ENCODE measurements at places on chromosomes 12 and 14.

- DNase-seq, result no peak
Observed at GRCh38 chr12:85367936-85368335, 87.9 kb downstream of the ALX1 start.

DNA sequence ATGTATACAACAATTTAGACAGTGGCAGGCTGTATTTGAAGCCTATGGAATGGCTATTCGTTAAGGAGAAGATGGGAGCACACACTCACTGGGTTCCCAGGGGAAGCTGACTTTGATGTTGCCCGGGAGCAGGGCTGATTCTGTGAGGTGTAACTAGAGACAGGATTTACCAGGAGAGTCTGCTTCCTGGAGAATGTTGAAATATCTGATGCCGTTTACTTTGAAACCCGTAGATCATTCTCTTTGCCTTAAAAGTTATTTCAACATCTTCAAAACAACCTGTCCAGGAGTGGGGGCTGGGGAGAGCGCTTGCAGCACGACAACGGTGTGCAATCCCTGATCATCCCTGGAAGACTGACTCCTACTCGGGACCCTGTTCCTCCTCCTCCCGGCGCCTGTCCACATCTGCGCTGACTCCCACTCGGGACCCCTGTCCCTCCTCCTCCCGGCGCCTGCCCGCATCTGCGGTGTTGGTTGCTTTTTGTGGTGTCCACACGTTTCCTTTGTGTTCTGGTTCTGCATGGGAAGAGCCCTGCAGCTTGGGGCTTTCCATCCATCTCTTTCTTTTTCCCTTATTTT, 72.6 kb downstream of the AACS start:
- DNase-seq, result no peak

DNA sequence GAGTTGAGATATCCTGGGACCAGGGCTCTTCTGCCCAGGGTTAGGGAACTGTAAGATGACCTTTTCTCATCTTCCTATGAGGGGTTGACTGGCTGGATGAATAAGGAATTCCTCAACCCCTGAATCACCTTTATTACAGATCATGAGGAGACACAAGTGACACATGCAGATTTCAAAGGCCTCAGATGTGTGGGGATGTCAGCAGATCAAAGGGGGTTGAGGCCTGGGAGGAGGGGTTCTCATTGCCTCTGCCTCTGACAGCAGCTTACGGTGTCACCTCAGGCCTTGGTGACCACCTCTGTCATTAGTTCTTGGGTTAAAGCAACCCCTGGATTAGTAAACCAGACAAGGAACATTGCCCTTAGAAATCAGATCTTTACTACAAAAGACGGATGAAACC, 2.1 kb upstream of the KRT72 start:
- DNase-seq, result no peak

DNA sequence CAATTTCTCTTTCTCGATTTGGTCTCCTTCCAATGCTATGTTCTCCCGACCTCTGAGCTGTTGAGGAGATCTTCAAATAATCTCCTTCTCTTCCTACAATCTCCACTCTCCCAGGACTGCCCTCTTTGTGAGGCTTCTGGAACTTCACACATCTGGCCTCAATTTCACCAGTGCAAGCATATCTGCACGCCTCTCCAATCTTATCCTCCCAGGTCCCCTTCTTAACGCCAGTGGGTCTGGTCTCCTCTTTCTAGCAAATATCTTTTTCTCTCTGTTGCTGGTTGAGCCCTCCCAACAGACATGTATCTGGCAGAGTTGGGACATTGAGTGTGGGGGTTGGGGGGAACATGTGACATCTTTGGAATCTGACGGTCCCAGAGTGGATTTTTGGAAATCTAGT, 17.9 kb downstream of the RTL1 start:
- no peak for DNase-seq

GRCh38 chr14:66496188-66496807, 10.1 kb downstream of the CCDC196 start:
- no peak for DNase-seq

- peak; percentile 56 for DNase-seq
Observed at GRCh38 chr12:114400925-114401324, 5.0 kb downstream of the TBX5 start.

DNA sequence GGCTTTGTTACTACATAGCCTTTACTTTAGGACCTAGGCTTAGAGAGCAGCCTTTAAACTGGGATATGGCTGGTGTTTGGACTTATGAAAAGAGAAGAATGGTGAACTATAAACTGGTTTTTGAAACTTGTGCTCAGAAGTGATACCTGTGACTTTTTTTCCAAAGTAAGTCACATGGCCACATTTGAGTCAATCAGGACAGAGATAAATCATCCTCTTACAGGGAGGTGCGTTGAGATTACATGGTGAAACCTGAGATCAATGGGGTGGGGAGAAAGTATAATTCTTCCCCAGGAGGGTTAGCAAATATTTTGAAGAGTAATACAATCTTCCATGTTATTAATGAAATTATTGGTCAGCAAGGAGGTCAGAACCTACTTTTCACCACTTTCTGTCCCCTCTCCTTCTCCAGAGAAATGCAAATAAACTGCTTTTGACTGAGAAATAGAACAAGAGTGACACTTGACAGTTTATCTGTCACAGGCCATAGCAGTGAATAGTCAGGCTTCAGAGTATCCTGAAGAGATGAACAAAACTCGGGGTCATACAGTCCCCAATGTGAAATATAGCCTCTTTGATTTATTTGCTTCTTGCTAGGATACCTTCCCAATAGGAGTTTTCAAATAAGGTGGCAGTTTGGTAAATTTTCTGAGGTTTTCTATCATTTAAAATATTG, 11.1 kb upstream of the ZNF641 start:
- DNase-seq, result no peak

- no peak for DNase-seq
Observed at GRCh38 chr12:113094738-113095137, 38.2 kb downstream of the DTX1 start.

GRCh38 chr12:101221301-101221700, 11.3 kb upstream of the SLC5A8 start:
- DNase-seq, result no peak

DNA sequence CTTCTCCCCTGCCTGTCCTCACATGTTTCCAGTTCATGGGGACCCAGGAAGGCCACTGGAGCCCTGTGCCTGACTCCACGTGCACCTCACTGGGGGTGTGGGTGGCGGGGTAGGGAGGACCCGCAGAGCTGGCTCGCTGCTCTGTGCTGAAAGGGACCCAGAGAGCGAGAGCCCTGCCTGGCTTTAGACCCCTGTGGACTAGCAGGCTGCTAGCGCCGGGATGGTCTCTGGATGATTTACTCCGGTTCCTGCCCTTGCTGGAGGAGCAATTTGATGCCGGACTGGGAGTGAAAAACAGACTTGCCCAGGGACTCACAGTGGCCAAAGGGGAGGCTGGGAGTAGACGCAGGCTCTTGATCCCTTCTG, 49.0 kb downstream of the NTF3 start:
- no peak for DNase-seq

- no peak for DNase-seq
Observed at GRCh38 chr12:109968032-109968420, 28.1 kb downstream of the GIT2 start.

DNA sequence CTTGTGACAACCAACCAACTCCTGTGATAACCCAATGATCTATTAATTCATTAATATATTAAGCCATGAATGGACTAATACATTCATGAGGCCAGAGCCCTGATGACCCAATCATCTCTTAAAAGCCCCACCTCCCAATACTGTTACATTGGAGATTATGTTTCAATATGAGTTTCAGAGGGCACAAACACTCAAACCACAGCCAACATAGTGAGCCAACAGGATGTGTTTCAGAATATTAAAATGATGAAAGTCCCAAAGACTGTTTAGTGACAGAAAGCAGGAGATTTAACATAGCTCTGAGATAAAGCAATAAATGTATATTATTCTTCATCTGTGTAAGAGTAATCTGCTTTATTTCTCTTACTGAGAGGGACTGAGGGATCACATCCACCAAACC, 71.7 kb downstream of the PTPRO start:
- no peak for DNase-seq

GRCh38 chr14:96053600-96054381, 14.6 kb downstream of the C14orf132 start:
- no peak for DNase-seq

DNA sequence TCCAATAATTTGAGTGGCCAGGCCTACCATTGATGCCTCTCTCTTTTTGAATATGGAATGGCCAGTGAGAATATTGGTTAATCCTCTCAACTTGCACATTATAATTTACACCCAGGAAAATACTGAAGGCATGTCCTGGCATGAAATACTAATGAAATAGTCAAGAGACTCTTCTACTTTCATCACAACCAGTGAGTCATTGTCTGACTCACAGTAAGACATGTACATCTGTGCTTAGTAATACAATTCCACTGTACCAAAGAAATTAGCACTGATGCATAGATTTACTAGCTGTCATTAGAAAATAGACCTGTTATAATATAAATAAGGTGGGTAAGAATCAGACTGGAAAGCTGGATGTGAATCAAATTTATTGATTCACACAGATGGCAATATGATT, 31.6 kb downstream of the KCNC2 start:
- DNase-seq, result no peak

DNA sequence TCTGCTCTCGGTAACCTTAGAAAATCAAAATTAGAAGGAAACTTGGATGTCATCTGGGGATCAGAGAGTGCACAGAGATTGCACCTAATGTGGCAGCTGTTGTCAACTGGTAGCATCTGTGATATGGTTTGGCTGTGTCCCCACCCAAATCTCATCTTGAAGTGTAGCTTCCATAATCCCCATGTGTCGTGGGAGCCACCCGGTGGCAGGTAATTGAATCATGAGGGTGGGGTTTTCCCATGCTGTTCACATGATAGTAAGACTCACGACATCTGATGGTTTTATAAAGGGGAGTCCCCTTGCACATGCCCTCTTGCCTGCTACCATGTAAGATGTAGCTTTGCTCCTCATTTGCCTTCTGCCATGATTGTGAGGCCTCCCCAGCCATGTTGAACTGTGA, 127.7 kb upstream of the SRRM4 start:
- no peak for DNase-seq

DNA sequence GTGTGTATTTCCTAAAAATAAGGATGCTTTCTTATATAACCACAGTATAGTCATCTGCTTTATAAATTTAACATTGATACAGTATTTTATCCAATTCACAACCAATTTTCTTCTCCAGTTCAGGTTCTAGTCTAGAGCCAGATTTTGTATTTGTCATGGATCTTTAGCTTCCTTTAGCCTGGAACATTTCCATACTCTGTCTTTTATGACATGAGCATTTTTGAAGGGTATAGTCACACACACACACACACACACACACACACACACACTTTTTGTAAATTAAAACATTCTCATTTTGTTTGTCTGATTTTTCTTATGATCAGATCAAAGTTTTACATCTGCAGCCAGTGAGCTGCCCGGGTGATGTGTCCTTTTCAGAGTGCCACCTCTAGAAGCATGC, 25.4 kb downstream of the CGRRF1 start:
- DNase-seq, result no peak

DNA sequence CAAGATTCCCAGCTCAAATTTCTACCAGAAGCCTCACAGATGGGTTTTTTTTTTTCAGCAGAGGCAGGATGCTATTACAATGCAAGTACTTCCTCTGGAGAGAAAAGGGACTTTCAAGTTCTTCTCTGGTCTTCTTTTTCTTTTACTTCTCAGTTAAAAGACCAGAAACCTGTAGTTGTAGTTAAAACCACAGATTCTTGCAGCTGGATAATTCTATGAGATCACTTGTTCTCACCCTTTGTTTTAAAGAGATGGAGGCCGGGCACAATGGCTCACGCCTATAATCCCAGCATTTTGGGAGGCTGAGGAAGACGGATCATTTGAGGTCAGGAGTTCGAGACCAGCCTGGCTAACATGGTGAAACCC, 47.6 kb upstream of the OVCH1 start:
- no peak for DNase-seq

- no peak for DNase-seq
Observed at GRCh38 chr14:54665946-54666345, 99.0 kb downstream of the SAMD4A start.

DNA sequence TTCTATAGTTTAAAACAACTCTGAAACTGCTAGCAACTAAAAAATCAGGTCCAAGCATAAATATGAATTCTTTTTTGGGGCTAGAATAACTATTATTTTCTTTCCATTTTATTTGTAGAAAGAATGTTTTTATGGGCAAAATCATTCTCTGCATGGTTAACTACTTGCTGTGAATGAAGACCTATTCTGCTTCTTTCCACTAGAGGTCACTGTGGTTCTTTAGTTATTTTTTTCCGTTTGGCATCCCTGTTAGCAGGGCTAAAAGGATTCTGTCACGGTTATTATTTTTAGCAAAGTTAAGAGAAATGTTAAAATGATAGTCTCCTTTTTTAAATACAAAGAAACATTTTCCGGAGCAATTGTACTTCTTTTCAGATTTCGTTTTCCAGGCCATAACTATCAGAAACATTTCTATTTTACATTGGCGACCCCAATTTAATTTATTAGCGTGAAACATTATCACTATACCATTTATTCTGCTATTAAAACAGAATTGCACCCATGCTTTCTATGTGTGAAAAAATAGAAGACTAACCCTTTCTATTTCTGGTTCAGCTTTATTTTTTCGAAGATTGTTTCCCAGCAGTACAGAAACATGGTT, 404.8 kb downstream of the ATP23 start:
- no peak for DNase-seq

Data from right kidney (tissue), 9 donors.